ENCODE measurements at places on chromosomes 13 and 19. TPM values are rescaled to one million over a fixed set of nuclear protein-coding genes. Genes with fewer than 3 reads are reported as not detected.
A peak's percentile ranks its signal among the peaks of the same experiment; 100 is the strongest.

OPA3 gene
- total RNA-seq = 14.8 TPM

GRCh38 chr19:5341981-5342380, 1.4 kb upstream of the PTPRS start:
- H3K27ac ChIP-seq = no peak overlapping the region
- H3K4me1 ChIP-seq = peaks cover 17% of the 10 kb centered on the region
- DNase-seq = no peak

SHISA2 gene
- total RNA-seq = 113 TPM

- H3K36me3 ChIP-seq = peaks cover 3% of the 10 kb centered on the region
- no peak overlapping the region for H3K27ac ChIP-seq
- no peak for DNase-seq
Measured at GRCh38 chr13:80586356-80586755, 245.4 kb upstream of the SPRY2 start.

GRCh38 chr19:38251564-38252051, 4.6 kb downstream of the PPP1R14A start:
- peaks cover 73% of the 10 kb centered on the region for H3K4me1 ChIP-seq
- H3K27ac ChIP-seq = peak overlapping the region; percentile 95
- no peaks in the 10 kb centered on the region for H3K27me3 ChIP-seq
- H3K36me3 ChIP-seq = peaks cover 7% of the 10 kb centered on the region
- DNase-seq = no peak

DNA sequence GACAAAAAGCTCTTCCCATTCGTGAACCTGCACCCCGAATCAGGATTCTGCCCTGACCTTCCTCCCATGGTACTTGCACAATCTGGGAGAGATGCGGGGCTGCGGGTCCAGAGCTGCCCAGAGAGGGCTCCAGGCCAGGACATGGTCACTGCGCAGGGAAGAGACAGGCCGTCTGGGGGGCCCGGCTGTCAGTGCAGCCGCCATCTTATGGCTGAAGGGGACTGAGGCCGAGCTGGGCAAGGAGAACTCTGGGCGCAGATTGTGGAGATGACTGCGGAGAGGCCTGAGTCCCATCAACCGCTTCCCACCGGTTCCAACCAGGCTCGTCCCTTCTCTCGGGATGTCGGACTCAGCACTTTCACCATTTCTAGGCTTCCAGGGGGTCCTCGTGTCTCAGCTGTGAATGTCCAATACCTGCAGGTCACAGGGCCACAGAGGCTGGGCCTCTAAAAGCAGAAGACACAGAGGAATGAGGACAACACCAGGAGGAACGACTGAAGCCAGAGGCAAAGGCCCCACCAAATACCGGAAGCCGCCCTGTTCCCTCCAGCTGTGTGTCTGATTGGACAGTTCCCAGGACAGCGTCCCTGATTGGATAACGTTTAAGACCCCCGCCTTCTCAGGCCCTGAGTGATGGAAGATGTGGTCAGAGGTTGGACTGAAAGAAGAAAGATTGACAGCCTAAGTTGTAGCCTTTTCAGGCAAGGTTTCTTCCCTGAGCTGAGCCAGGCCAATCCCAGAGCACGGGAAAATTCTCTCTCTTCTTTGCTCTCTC, 117.1 kb upstream of the ZNF91 start:
- H3K36me3 ChIP-seq = no peaks in the 10 kb centered on the region
- no peaks in the 10 kb centered on the region for H3K27me3 ChIP-seq
- DNase-seq = no peak

DNA sequence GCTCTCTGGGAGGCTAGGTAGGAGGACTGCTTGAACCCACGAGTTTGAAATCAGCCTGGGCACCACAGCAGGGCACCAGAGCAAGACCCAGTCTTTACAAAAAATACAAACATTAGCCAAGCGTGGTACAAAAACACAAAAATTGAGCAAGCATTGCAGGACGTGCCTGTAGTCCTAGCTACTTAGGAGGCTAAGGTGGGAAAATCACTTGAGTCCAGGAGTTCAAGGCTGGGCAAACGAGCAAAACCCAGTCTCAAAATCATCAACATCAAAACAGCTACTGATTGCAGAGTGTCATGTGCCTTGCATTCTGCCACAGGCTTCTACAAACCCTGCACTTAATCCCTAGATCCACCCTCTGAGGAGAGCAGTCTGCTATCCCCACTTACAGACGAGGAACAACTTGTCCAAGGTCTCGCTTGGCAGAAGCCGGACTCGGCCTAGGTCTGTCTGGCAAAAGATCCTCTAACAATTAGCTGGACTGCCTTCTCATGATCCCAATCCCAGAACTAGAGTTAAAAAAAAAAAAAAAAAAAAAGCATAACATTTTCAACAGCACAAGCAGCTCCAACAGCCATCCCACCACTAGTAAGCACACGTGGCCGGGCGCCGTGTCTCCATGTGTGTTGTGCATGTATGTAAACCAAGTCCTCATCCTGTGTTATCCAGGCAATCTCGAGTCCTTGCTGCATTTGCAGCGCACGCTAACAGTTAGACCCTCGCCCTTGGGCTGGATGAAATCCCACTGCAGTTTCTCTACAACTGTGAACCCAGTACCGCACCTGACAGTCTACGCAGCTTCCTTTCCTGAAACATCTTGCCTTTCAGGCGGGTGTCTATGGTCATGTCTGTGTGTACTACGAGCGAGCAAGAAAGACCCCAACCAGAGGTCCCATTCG, 2.0 kb downstream of the PPP6R1 start:
- no peak for DNase-seq
- H3K4me1 ChIP-seq = peaks cover 48% of the 10 kb centered on the region
- no peaks in the 10 kb centered on the region for H3K27me3 ChIP-seq
- H3K4me3 ChIP-seq = peak overlapping the region; percentile 99

DNA sequence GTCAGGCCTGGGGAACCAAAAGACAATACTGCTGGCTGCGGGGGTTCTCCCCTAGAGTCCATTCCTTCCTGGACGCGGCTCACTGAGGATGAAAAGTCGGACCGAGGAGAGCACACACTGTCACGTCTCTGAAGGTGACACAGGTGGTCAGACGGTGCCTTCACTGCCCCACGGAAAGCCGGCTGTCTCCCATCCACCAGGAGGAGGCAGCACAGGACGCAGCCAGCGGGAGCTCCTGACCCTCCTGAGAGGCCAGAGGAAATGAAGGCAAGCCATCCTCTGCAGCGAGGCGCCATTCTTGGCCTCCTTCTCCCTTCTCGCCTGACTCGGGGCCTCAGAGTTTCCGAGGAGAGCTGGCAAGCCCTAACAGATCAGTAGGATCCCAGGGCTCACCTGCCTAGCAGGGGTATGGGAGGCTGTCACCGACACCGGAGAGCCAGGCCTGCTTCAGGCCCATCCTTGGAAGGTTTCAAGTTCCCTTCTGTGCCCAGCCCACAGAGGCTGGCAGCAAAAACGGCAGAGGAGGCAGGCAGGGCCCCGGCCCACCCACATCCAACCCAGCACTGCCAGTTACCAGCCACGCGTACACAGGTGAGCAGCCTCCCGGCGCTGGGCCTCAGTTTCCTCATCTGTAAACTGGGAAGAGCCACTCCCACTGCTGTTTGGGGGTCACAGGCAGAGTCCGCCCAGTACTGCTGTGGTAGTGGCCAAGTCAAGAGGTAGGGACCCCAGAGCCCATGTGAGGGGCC, 4.5 kb downstream of the REXO1 start:
- no peak for DNase-seq
- no peak overlapping the region for H3K27ac ChIP-seq
- H3K36me3 ChIP-seq = no peaks in the 10 kb centered on the region
- H3K27me3 ChIP-seq = no peaks in the 10 kb centered on the region
- peaks cover 41% of the 10 kb centered on the region for H3K4me1 ChIP-seq
- no peak overlapping the region for H3K4me3 ChIP-seq

Data from chondrocyte (in vitro differentiated cells).